ENCODE measurements at places on chromosomes 6 and 20. TPM values are rescaled to one million over a fixed set of nuclear protein-coding genes. Genes with fewer than 3 reads are reported as not detected.

GRCh38 chr6:37305841-37306425, 47.9 kb upstream of the RNF8 start:
- DNase-seq = no peak

DNA sequence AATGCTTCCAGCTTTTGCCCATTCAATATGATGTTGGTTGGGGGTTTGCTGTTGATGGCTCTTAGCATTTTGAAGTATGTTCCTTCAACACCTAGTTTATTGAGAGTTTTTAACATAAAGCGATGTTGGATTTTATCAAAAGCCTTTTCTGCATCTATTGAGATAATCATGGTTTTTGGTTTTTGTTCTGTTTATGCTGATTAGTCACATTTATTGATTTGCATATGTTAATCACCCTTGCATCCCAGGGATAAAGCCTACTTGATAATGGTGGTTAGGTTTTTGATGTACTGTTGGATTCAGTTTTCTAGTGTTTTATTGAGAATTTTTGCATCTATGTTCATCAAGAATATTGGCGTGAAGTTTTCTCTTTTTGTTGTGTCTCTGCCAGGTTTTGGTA, 40.4 kb upstream of the COL9A1 start:
- no peak for DNase-seq

DNA sequence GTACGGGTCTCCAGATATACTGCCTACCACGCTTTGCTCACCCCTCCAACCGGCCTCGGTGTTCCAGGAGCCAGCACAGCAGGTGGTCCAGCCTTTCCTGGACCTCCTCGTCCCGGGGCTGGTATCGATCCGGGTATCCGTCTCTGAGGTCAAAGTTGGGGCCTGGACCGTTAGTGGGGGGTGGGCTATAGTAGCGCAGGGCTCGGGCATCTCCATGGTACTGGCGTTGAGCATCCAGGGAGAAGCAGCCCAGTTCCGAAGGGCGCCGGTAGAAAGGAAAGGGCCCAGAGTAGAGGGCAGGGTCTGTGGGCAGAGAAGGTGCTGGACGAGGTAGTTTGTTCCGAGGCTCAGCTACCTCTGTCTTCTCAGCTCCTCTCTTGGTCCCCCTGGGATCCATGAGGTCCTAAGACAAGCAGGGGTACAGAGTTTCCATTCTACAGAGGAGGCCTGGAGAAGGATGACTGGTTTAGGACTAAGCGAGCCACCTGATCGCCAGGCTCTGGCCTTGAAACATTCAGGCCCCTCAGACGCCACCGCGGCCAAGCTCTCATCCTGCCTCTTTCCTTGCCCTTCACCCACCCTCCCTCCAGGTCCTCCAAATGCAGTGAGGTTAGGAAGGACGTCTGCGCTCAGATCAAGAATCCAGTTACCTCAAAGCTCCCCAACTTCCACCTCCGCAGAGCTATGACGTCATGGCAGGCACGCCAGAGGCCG, 502 bp downstream of the DXO start:
- no peak for DNase-seq

DNA sequence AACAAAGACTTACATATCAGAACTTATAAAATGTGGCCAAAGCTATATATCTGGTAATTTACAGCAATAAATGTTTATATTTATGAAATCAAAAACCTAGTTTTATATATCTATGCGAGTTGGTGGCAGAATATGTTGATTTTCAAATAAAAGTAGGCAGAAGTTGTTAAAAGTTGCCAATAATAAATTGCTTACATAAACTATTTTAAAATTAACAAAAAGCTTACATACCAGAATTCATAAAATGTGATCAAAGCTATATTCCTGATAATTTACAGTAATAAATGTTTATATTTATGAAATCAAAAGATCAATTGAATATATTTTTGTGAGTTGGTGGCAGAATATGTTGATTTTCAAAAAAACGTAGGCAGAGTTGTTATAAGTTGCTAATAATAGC, 451.8 kb upstream of the KHDRBS2 start:
- no peak for DNase-seq

ASIP gene
- total RNA-seq = not detected

- no peak for DNase-seq
Measured at GRCh38 chr6:158987657-158988056, 12.3 kb downstream of the RSPH3 start.

DNA sequence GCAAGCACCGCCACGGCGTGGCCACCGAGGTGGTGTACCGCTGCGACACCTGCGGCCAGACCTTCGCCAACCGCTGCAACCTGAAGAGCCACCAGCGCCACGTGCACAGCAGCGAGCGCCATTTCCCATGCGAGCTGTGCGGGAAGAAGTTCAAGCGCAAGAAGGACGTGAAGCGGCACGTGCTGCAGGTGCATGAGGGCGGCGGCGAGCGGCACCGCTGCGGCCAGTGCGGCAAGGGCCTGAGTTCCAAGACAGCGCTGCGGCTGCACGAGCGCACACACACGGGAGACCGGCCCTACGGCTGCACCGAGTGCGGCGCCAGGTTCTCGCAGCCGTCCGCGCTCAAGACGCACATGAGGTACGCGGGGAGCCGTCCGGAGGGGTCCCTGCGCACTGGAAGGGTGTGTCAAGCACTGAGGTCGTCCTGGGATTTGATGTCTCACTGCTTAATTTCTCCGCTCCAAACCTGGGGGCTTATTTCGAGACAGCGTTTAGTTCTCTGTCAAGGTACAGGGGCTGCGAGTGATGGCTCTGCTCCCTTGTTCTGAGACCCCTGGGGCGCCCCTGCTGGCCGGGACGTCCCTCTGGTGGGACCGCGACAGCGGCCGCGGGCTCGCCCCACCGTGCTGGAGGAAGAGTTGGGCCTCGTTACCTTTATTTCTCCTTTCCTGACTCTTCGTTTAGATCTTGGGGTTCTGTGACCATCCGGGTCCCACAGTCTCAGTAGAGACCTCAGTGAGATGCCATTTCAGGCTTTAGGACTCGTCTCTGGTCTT, 3.6 kb downstream of the GZF1 start:
- DNase-seq = no peak

DNA sequence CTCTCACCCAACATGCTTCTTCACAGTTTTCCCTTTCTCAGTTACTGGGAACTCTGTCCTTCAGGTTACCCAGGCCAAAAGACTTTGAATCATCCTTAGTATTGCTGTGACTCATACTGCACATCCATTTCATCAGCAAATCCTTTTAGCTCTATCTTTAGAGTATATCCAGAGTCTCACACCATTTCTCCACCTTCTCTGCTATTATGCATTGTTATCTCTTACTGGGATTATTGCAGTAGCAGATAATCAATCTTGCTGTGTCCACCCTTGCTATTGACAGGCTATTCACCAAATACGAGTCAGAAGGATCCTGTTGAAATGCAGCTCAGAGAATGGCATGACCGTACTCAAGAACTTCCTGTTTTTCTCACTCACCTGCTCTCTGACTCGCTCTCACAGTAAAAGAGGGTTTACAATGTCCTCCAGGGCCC, 57.3 kb downstream of the BCKDHB start:
- peak; percentile 33 for DNase-seq

VIP gene
- 0.27 TPM for total RNA-seq

- DNase-seq = no peak
Measured at GRCh38 chr20:31990641-31991338, 19.4 kb upstream of the CCM2L start.

SOX18 gene
- 0.54 TPM for total RNA-seq

DNA sequence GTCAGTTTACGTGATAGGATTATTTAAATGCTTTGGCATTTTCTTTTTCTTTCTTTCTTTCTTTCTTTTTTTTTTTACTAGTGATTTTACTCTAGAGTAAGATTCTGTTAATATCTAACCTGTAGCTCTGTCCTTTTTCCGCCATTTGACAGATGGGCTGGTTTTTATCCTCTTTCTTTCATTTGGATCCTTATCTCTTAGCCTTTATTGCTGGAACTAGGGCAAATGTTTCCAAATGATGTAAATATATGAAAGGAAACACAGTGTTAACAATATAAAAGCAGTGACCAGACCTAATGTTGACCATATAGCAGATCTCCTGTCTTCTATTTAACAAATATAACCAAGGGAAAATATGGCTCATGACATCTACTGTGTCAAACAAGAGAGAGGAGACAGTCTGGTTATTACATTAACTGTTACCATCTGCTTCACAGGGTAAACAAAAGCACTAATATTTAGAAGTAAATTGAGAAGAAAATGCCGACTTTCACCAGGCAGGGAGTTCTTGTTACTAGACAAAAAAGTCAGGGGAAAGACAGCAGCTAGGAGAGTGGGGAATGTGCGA, 59.8 kb upstream of the GCLC start:
- no peak for DNase-seq

- DNase-seq = no peak
Measured at GRCh38 chr6:89792881-89793280, 26.7 kb downstream of the MDN1 start.

DNA sequence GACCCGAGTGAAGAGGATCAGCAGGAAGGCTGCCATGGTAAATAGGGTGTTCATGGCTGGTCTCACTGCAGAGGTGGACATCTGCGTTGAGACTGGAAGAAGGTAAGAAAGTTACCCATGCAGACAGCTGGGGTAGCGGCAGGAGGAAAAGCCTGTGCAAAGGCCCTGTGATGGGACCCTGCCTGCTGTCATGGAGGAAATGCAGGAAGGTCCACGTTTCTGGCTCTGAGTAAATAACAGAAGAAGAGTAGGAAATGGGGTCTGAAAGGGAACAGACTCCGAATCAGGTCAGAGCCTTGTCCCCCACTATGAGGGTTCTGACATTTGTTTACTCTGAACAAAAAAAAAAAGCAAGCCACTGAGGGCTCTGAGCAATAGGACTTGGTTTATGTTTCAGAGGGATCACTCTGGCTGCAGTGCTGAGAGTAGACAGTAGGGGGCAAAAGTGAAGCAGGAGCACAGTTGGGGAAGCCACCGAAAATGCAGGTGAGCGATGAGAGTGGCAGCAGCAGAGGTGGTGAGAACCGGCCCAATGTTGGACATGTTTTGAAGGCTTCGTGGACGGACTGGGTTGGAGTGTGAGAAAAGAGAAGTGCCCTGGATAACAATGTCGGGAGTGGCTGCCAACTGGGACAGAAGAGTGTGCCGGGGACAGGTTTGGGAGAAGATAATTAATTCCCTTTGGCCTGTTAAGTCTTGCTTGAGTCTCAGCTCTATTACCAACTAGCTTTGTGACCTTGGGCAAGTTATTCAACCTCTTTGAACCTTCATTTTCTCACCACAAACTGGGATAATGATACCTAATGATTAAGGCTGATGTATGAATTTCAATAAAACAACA, 57.9 kb upstream of the MAP7 start:
- DNase-seq = peak; percentile 67

ZNF165 gene
- 1.6 TPM for total RNA-seq

All from hematopoietic multipotent progenitor cell (in vitro differentiated cells).